ENCODE measurements at places on chromosomes 7 and 10.

DNA sequence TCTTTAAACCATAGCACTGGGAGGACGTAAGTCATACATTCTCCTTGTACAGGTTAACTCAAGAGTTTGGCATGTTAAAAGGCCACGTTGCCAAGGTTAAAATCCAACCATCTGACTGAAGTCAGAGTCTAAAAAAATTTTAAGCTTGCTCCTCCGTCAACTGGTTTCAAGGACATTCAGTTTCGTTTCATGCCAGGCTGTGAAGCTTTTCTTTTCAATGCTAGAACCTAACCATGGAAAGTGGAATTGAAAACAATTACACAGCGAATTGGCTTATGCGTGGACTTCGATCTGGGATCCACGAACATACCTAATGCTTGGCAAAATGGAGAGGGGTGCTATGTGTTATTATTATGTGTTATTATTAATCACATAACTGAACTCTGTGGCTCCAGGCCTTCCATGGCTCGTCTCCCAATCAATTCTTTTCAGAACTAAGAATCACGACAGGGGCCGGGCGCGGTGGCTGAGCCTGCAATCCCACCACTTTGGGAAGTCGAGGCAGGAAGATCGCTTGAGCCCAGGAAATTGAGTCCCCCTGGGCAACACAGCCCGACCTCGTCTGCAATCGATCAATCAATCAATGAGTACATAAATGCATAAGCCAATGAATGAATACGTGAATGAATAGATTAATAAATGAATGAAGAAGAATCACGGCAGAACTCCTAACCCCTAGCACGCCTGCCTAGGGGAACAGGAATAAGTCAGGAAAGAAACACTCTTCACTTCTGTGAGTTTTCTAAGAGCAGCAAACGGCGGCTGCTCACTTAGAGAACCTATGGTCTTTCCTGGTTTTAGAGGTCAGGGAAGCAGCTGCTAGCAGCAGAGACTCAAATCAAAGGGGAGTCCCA lies 733 bp upstream of the ARL5B start:
- no peak for DNase-seq

DNA sequence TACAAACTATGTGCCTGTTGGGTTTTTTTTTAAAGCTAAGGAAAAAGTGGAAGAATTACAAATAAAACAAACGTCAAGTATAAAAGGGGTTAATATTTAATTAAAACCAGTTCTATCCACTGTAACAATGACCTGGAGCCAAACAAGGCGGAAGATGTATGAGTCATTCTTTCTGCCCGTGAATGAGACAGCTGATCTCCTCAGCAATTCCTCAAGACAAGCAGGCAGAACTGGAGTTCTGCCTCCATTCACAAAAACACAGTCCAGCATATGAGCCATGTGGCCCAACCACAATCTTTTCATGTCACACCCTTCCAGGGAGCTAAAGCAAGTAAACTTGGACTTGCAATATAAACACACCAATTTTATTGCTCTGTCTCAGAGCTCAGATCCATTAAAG lies 8.4 kb downstream of the ETV1 start:
- DNase-seq = peak; percentile 97

- no peak for DNase-seq
Observed at GRCh38 chr7:77910124-77910523, 111.6 kb downstream of the PHTF2 start.

- DNase-seq = no peak
Observed at GRCh38 chr10:72260976-72261783, 12.5 kb upstream of the DDIT4 start.

GRCh38 chr7:417973-418601 lies 101.6 kb downstream of the PDGFA start:
- DNase-seq = no peak
